ENCODE measurements at places on chromosomes 2 and 18.

- no peak for DNase-seq
Measured at GRCh38 chr2:71492112-71492511, 38.8 kb downstream of the DYSF start.

DNA sequence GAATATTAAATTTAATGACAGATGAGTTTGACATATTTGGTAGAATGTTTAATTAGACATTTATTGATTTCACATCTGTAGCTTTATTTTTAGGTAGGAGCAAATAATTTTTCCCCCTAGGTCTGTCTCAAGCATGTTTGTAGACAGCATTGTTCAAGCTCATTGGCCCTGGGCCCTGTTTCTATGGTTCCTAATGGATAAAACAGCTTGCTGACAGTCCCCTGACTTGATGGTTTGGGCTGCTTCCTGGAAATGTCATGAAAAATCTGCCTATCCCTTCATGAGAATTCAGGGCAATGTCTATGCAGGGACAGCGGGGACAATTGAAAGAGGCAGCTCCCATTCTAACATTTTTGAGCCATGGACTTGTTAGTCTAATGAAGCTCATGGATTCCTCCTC is 14.6 kb upstream of the MEP1B start:
- no peak for DNase-seq

- no peak for DNase-seq
Measured at GRCh38 chr2:234821946-234822475, 129.8 kb upstream of the SH3BP4 start.

- no peak for DNase-seq
Measured at GRCh38 chr2:128742467-128742866, 423.8 kb upstream of the HS6ST1 start.

DNA sequence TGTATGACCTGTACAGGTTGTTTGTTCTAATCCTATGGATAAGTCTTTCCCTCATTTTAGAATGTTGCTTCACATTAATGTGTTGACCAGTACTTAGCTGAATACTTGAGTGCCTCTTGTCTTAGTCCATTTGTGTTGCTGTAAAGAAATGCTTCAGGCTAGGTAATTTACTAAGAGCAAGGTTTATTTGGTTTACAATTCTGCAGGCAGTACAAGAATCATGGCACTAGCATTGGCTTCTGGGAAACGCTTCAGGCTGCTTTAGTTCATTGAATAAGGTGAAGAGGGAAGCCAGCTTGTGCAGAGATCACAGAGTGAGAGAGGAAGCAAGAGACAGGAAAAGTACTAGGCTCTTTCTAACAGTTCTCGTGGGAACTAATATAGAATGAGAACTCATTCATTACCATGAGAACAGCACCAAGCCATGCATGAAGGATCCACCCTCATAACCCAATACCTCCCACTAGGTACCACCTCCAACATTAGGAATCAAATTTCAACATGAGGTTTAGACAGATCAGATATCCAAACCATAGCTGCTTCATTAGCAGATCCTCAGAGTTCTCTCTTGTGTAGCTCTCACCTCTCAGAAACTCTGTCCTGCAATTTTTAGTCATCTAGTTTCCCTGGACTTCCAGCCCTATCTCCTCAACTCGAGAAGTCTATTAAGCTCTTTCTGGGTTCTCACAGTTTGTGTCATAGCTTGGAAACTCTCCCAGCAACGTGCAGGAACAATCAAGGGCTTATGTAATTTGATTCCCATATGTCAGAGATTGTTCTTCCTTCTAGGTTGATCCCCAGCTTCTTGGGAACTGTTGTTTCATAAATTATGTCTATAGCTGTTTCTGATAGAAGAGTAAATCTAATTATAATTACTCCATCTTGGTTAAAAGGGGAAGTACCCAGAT is 2082.3 kb upstream of the CELF4 start:
- no peak for DNase-seq

DNA sequence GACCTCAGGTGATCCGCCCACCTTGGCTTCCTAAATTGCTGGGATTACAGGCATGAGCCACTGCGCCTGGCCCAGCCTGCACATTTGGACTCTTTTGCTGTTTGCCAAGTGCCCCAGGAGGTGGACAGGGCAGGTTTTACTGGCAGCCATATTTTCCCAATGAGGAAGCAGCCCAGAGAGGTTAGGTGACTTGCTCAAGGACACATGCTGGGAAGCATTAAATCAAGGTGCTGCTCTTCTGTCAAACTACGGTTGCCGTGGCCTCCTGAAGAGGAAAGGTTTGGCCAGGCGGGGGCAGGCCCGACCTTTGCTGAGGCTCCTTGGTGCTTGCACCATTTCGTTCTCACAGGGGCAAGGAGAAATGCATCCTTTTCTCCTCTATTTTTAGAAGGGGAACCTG is 44.0 kb downstream of the DNMT3A start:
- no peak for DNase-seq

DNA sequence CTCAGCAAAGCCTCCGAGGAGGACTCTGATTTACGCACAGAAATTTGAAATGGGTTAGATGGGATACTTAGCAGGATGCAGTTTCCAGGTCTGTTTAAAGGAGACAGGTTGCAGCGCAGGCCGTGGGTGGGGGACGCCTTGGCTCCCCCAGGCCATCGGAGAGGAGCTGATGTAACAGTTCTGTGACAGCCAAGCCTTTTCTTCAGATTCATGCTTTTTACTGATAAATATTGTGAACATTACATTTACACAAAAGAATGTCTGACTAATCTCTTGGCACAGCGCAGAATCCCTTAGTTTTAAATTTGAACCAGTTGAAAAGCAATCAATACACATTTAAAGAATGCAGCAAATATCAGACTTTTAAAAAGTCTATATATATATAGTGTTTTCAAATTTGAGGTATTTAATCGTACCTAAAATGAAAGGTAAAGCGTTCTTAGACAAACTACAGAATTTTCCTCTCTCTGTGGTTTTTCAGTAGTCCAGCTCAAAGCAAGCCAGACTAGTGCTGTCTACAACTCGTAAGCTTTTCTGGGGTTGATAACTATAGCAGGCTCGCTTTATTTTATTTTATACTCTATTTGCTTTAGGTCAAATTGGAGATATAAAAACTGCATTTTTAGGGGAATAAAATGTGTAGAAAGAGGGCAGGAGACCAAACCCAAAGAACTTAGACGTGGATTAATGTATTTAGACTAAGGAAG is 221.9 kb downstream of the PIEZO2 start:
- no peak for DNase-seq

Measured in stimulated activated CD8-positive, alpha-beta memory T cell treated with anti-CD3 and anti-CD28 coated beads, Interleukin-7, amount 100 ng/mL, for 1 hour (primary cell).